ENCODE measurements at places on chromosomes 4 and X. TPM values are rescaled to one million over a fixed set of nuclear protein-coding genes. Genes with fewer than 3 reads are reported as not detected.

The EXOC1L gene
- not detected for total RNA-seq

The SERTM2 gene
- not detected for total RNA-seq

The DMD gene
- 47.3 TPM for total RNA-seq

The PPP2R3B gene
- 5.8 TPM for total RNA-seq

The C4orf51 gene
- total RNA-seq: not detected

The SPANXA1 gene
- not detected for total RNA-seq

The BRS3 gene
- not detected for total RNA-seq

The MAGEC3 gene
- not detected for total RNA-seq

The APLN gene
- 31.4 TPM for total RNA-seq

The EDA gene
- 3.4 TPM for total RNA-seq

All from cardiac atrium fibroblast (primary cell).